ENCODE measurements at places on chromosomes 6 and 20.

- DNase-seq: no peak
Observed at GRCh38 chr20:57656821-57657534, 36.8 kb upstream of the ZBP1 start.

- no peak for DNase-seq
Observed at GRCh38 chr6:35547676-35548075, 35.0 kb upstream of the TULP1 start.

- no peak for DNase-seq
Observed at GRCh38 chr20:21358737-21359136, 38.6 kb downstream of the NKX2-4 start.

- no peak for DNase-seq
Observed at GRCh38 chr6:136720045-136720770, 72.1 kb downstream of the MAP3K5 start.

DNA sequence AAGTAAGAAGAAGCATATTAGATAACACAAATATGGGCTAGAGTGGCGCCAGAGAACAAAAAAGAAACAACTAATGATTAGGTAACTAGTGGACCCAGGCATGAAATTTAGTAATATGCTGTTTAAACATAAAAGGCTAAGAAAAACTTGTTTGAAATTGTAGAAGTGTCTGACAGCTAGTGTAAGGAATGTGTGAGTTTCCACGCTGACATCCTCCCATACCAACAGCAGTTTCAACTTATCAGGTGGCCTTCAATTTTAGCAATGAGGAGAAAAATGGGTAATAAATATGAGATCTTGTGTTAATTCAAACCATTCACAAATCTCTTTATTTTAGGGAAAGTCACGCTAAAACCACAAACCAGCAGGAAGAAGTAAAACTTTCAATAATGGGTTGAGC is 440.2 kb upstream of the FLRT3 start:
- no peak for DNase-seq

- DNase-seq: no peak
Observed at GRCh38 chr6:168054765-168055560, 24.0 kb downstream of the FRMD1 start.

- no peak for DNase-seq
Observed at GRCh38 chr6:168387911-168388310, 53.1 kb upstream of the SMOC2 start.
